ENCODE measurements at places on chromosomes 16 and 17. TPM values are rescaled to one million over a fixed set of nuclear protein-coding genes. Genes with fewer than 3 reads are reported as not detected.

Gene SPEM3
- not detected for total RNA-seq

Gene ZNF267
- total RNA-seq = 10.8 TPM

Gene PRR35
- total RNA-seq = 0.20 TPM

Gene SOST
- not detected for total RNA-seq

Gene NLK
- total RNA-seq = 8.2 TPM
